ENCODE measurements at places on chromosomes 5 and 9.

GRCh38 chr5:2203774-2204173, 321.0 kb upstream of the IRX4 start:
- DNase-seq, result no peak

GRCh38 chr9:130260816-130261765, 4.5 kb upstream of the HMCN2 start:
- DNase-seq, result no peak

- DNase-seq, result no peak
These were observed 109.4 kb downstream of the ANKRD55 start for GRCh38 chr5:56123531-56124243.

- DNase-seq, result no peak
These were observed 737 bp downstream of the RNF180 start for GRCh38 chr5:64166201-64166959.

GRCh38 chr5:161744276-161744675, 58.8 kb downstream of the GABRA6 start:
- no peak for DNase-seq

DNA sequence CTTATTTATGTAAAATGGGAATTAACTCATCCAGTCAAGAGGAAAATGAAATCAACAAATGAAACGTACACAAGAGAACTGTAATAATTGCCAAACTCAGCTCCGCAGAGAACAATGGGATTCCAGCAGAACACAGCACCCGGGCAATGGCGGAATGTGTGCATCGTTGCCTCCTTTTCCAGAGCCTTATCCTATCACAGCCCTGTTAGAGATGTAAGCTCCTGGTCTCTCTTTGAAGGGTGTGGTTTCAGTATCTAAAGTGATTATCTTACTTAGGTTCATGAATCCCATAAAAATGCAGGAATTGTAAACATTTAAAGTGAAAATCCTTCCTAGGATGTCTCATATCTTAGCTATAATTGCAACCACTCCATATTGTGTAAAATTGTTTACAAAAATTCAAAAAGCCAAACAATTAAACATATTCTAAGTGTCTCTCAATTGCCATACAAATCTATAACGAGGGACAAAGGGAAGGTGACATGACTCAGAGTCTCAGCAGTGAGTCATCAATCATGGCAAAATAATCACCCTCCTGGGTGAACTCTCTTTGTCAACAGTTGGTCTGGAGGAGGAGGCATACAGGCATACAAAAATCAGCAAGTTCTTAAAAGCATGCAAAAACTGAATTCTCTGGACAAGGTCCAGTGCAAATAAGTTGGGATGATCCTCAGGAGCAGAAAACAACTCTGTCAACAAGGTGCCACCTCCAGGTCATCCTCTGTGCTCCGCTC, 22.6 kb downstream of the SEMA5A start:
- DNase-seq, result no peak

DNA sequence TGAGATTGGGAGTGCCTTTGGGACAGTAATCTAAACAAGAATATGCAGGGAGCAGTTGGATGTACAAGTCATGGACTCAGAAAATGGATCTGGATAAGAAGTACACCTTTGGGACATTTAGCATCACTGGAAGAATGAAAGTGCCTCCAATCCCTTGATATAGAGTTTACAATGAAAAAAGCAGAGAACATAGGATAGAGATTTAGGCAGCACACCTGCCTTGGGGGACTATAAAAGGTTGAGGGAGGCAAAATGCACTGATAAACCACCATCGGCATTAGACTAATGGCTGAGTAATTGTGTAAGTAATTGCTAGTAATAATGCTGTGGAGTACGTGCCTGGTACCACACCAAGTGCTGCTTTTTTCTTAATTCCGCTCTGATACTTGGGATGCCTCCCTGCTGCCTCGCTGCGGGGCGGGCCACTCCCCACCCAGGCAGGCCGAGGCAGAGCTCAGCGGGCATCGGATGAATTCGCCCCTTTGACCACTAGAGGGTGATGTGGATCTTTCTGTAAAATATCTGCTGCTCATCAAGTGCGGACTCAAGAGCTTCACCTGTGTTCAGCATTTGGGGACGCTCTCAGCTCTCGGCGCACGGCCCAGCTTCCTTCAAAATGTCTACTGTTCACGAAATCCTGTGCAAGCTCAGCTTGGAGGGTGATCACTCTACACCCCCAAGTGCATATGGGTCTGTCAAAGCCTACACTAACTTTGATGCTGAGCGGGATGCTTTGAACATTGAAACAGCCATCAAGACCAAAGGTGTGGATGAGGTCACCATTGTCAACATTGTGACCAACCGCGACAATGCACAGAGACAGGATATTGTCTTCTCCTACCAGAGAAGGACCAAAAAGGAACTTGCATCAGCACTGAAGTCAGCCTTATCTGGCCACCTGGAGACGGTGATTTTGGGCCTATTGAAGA, 99.9 kb downstream of the ANKRD18B start:
- peak; percentile 47 for DNase-seq

- DNase-seq, result no peak
These were observed 43.9 kb downstream of the ARHGAP26 start for GRCh38 chr5:142814122-142814521.

DNA sequence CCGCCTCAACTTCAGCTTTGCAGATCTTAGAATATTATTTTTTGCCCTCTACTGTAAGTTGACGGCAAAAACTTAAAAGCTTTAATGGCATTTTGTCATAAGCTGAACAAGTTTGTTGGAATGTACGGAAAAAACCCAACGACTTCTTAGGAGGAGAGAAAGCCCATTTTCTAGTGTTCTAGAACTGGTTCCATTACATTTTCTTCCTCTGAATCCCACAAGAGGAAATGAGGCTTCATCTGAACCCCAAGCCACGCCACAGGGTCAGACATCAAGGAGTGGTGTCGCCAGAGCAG, 113.7 kb downstream of the LHFPL2 start:
- DNase-seq, result no peak

- no peak for DNase-seq
These were observed 249.6 kb downstream of the PBX3 start for GRCh38 chr9:125996791-125997190.

DNA sequence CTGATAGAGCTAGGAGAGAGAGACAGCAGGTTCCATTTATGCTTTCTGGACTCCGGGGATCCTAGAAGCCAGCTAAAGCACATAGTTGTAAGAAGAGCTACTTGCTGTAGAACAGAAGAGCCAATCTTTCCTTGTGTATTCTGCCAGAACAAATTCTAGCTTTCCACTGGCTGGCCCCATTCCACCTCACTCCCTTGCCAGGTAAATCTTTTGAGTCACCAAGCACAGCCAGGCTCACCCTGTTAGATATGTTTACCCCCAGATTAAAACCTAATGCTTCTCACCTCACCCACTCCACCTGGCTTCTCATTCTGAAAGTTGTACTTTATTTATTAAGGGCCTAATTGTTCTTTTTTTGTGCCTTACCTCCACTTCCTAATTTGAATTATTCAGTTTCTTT, 48.9 kb upstream of the CHD1 start:
- DNase-seq, result no peak

GRCh38 chr9:101014566-101014965, 14.0 kb upstream of the PLPPR1 start:
- DNase-seq, result no peak

DNA sequence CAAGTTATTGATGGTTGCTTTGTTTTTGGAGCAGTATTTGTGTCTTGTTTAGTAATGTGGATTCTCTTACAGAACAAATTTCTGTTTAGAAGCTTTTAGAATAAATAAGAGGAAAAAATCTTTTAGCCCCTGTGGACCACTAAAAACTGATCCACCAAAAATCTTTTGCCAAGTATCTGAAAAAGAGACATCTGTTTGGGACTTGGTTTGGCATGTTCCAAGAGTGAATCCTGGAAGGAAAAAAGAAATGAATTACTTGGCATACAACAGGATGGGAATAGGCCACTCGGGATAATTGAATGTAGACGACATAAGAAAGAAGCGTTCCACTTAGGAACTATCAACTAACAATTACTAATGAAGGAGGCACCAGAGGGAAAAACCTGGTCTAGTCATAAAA, 1350.1 kb upstream of the C9orf72 start:
- no peak for DNase-seq

- no peak for DNase-seq
These were observed at the start of gene CCDC192 for GRCh38 chr5:127702926-127703561. TSS of gene CCDC192 (plus strand) at chr5:127703391. CDS start at chr5:127703446, 55 bp downstream.

- no peak for DNase-seq
These were observed 229.2 kb upstream of the MAP3K1 start for GRCh38 chr5:56585999-56586691.

GRCh38 chr5:160054831-160055230, 45.9 kb downstream of the TTC1 start:
- DNase-seq, result no peak

GRCh38 chr5:176862330-176862995, 36.7 kb downstream of the HK3 start:
- DNase-seq, result no peak

- DNase-seq, result no peak
These were observed 83.3 kb upstream of the COL5A1 start for GRCh38 chr9:134558124-134558905.

- DNase-seq, result no peak
These were observed 166.8 kb downstream of the HSD17B3 start for GRCh38 chr9:96135076-96135752.

GRCh38 chr5:111704452-111705085, 52.4 kb downstream of the NREP start:
- no peak for DNase-seq

- DNase-seq, result no peak
These were observed 94.1 kb downstream of the GPR21 start for GRCh38 chr9:123127512-123128075.

DNA sequence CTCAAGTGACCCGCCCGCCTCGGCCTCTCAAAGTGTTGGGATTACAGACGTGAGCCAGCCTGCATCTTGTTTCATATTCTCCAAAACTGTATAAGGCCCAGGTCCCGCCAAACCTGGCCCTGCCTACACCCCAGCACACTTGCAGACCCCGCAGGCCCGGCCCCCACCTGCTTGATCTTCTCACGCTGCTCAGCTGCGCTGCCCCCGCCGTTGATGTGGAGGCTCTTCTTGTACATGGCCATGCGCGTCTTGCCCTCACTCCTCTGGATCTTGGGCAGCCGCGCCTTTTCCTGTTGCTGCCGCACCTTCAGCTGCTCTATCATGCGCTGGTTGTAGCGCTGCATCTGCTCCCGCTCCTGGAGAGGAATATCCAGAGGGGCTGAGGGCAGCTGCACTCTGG, 49.0 kb upstream of the FBXW11 start:
- no peak for DNase-seq

DNA sequence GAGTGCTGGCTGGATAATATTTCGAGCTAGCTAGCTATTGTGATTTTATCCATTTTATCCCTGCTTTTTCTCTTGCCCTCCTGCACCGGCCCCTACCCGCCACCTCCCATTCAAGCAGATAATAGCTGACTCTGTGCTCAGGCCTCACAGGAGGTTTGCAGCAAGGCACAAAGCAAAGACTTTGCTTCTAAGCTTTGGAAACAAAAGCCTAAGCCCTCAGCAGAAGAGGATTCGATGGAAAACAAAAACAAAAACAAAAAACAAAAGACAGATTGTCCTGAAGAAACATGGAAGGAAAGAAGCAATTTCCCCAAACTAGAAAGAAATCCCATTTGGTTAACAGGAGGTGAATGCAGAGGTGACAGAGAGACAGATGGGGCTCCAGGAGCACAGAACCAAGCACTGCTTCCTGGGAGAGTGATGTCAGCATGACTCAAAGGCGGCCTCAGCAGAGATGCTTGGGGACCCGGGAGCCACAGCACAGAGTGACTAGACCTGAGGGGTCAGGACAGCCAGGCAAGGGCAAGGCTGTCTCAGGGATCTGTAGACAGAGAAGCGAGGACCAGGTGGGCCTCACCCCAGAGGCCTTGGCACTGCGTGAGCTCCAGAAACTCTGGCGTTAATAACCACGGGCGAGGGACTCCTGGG, 28.4 kb downstream of the MTX3 start:
- DNase-seq, result no peak

DNA sequence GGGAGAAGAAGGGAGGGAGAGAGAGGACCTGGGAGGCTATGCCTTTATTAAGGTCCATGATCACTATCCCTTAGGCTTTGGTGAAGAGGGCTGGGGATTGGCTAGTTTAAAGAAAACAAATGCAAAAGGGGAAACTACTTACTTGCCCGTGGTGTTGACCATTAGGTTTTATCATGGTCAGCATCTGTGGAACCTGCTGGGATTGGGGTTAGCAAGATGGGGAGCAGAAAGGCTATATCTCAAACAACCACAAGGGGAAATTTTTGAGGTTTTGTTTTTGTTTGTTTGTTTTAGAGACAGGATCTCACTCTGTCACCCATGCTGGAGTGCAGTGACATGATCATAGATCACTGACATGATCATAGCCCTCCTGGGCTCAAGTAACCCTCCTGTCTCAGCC, 9.0 kb upstream of the RAD23B start:
- DNase-seq, result no peak

GRCh38 chr5:59036274-59036961, 453.5 kb downstream of the RAB3C start:
- DNase-seq, result peak; percentile 16

DNA sequence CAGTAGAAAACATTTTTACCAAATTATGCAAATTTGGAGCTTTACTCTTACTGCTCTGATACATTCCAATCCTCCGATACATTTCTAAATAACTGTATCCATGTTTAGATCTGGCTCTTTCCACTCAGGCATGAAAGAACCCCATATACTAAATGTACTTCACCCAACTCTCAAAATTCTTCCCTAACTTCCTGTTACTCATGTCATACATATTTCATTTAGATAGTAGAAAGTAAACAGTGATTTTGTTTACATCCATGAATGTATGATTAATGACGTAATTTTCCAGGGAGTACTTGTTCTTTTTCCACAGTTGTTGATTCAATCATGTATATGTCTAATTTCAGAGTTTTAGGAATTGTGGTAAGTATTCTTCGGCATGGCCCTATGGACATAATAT, 1426.5 kb upstream of the C9orf72 start:
- DNase-seq, result no peak

- no peak for DNase-seq
These were observed 189.5 kb downstream of the SEMA5A start for GRCh38 chr5:9356351-9356825.

- DNase-seq, result no peak
These were observed 132.3 kb upstream of the ZNF608 start for GRCh38 chr5:124878583-124879342.

DNA sequence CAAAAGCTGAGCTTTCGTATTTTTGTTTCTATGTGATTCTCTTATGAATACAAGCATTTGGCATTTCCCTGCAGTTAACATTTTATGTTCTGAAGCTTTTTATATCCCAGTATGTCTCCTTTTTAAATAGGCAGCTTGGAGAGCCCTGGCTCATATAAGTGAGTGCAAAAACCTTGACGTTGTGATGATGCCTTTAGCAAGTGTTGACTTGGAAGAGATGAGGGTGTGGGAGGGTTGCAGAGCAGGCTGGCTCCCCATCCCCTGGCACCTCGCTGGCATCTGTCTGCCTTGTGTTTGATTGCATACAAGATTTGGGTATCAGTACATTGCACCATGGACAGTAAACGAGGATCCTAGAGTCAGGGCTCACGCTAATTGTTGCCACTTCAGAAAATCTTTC, 42.1 kb upstream of the DIRAS2 start:
- DNase-seq, result no peak

DNA sequence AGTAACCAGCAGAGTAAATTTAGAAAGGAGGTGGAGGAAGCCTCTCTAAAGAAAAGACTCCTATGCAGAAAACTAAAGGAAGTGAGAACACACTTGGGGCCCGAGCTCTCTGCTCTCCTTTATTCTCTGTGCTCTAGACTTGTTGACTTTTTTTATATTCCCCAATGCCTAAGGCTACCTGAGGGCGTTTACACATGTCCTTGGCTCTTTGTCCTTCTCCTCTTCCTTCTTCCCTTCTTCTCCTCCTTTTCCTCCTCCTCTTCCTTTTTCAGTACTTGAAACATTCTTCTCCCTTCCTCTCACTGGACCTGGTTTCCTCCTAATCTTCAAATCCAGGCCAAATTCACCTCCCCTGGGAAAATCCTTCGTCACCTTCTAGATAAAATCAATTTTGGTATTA, 256.4 kb upstream of the TRPC7 start:
- no peak for DNase-seq
